Activated gamma-delta T cell treated with Interleukin-2 at 50 U/mL for 16 hours (primary cell): ENCODE measurements at places on chromosomes 2 and 18.

DNA sequence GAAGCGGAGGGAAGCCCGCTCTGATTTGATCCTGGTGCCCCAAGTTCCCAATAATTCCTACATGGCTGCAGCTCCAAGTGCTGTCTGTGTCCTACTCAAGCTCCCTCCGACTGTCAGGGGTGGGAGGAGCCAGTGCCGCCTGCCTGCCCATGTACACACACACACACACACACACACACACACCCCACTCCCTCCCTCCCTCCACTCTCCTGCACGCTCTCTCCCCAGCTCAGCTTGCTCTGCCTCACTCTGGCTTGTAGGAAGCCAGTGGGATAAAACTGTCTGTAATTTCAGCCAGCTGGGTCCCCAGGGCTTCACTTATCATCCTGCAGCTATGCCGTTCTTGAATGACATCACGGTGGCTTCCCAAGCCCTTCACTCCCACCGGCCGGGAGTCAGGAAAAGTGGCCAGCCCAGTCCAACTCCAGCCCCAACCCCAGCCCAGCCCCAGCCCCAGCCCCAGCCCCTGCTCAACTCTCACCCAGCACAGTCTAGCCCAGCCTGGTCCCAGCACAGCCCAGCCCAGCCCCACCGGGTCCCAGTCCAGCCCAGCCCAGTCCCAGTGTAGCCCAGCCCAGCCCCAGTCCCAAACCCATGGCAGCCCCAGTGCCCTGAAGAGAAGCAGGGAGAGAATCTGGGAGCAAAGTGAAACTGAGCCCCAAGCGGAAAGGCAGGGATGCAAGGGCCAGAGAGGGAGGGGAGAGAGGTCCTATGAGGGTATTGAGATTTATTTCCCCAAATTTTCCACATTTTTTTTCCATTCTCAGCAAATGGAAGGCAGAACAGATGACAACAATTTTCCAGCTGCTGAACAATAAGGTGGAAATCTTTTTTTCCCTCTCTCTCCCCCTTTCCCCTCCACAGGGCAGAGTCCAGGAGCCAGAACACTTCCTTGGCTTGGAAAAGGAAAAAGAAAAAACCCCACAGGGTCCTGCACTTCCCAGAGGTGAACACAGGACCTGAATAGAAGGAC lies 144.0 kb downstream of the TNS1 start:
- no peak for DNase-seq

DNA sequence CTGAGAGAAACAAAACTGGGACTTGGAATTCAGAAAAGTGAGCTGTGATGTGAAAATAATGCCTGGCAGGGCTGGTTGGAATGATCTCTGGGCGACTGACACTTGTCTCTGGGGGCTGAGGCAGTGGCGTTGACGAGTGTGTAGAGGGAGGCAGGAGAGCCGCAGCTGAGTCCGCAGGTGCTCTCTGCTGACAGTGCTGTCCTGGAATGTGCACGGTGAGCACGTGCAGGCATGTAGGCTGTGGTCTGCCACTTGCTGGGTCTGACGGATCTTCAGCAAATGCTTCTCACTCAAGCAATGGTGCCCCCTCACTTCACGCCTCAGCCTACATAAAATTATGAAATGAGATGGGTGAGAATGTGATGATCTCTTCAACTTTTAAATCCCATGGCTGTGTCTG lies 38.5 kb upstream of the ATP9B start:
- no peak for DNase-seq

DNA sequence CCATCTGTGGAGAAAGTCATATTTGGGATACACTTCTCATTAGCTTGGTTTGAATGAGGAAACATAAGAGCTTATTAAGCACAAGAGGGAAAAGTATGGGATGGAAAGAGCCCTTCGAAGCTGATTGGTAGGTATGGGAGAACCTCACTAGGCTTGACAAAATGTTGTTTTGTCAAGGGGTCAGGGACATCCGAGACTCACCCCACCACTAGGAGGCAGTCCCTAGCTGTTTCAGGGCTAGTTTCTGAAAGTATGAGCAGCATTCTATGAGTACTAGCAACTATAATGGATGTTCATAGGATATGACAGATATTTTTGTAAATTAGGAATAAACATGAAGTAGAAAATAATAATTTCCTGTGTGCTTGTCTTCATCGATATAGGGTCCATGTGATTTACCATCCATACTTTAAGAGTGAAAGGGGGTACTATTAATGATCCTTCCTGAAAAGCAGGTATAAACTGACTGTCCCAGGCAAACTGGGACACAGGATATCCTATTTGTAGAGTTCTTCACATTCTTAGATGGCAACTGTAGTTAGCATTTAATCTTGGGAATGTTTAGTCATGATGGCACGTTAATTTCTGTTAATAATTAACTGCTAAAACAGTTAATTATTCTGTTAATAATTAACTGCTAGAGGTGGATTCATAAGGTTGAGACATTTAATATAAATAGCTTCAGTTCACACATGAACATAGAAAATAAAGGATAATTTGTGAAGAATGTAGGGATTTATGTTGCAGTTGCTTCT lies 28.4 kb downstream of the OTX1 start:
- no peak for DNase-seq

GRCh38 chr2:124080281-124081153 lies 55.4 kb downstream of the CNTNAP5 start:
- no peak for DNase-seq

DNA sequence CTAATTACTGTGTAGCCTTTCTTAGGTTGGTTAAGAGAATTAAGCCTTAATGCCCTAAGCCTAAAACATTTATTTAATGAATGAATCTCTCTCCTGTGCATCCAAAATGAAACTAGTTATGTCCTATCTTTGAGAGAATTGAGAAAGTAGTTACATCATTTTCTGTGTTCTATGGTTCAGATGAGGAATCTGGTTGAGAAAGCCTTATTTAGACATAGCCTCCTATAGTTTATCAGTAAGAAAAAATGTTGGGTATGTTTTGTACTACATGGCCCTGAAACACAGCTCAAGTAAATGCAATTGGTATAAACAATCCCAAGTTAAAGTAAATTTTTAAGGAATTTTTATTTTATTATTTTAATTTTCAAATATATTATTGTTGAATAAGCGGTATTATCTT lies 25.9 kb upstream of the RAMP1 start:
- DNase-seq, result no peak
